Prostate gland (tissue), 2 donors: ENCODE measurements at places on chromosomes 3 and 15.

DNA sequence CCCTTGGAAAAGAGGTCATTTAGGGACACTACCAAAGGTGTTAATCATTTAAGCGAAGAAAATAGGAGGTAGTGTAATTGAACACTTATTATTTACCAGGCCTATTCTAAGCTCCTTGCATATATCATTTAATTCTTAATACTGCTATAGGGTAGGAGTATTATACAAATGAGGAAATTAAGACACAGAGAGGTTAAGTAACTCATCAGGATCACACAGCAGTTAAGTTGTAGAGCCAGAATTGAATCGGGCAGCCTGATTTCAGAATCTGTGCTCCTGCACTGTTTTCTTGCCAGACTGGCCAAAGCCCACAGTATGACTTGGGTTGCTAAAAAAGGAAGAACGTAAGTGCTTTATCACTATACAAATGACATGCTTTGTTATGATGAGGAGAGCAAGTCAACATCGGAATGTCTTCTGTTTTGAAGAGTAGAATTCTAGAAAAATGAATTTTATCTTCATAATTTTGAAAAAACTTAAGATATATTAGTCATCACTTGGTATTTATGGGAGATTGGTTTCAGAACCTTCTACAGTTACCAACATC, 31.4 kb downstream of the HPS3 start:
- DNase-seq = no peak

DNA sequence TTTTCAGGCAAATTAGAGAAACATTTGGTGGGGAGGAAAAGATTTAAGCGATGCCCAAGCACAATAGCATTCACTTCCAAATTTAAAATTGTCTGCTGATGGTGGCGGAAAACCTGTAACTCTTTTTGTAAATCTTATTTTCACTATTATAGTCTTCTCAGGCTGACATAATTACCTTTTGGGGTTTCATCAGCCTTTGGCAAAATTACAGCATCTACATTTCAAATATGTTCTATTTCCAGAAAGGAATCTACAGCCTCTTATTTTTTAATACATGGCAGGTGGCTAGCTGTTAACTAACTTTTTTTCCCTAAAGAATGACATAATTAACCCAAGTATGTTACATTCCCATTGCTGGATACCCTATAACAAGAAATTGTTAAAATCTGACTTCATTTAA, 391.5 kb upstream of the CCDC54 start:
- DNase-seq = no peak

- DNase-seq = no peak
These were observed 40.9 kb downstream of the APH1B start for GRCh38 chr15:63318344-63318743.

GRCh38 chr15:81302701-81303109, 21.2 kb downstream of the STARD5 start:
- no peak for DNase-seq

GRCh38 chr3:120244834-120245225, 40.2 kb downstream of the GPR156 start:
- DNase-seq = no peak
